ENCODE measurements at places on chromosomes 4 and X. TPM values are rescaled to one million over a fixed set of nuclear protein-coding genes. Genes with fewer than 3 reads are reported as not detected.

Gene DDX3X
- 208 TPM for total RNA-seq

Gene RENBP
- total RNA-seq = 0.23 TPM

Gene FREM3
- total RNA-seq = not detected

Gene RNF212
- not detected for total RNA-seq

Gene ACOT9
- 59.0 TPM for total RNA-seq

Gene UGT2B11
- total RNA-seq = not detected

Gene DUX4
- total RNA-seq = not detected

Gene POU3F4
- total RNA-seq = not detected

Gene NR0B1
- total RNA-seq = 0.91 TPM

Gene DCAF8L2
- total RNA-seq = 0.05 TPM

Gene SPANXN3
- not detected for total RNA-seq

Gene UGT2A2
- not detected for total RNA-seq

Gene LCORL
- total RNA-seq = 9.1 TPM

Gene MAGEB2
- total RNA-seq = 0.15 TPM

Gene KDR
- total RNA-seq = 0.72 TPM

Gene GSTCD
- total RNA-seq = 12.8 TPM

Gene RPS6KA6
- not detected for total RNA-seq

Gene REELD1
- total RNA-seq = not detected

Gene HTT
- 24.9 TPM for total RNA-seq

Gene ALB
- not detected for total RNA-seq

Gene GDPD2
- total RNA-seq = not detected

Gene TBX22
- not detected for total RNA-seq

Gene NPY2R
- not detected for total RNA-seq

Gene TRPC5OS
- total RNA-seq = not detected

Gene DKK2
- 0.49 TPM for total RNA-seq

Gene SSX4
- 0.53 TPM for total RNA-seq

Gene SCLT1
- 14.7 TPM for total RNA-seq

Measured in A375 (cell line).